ENCODE measurements at places on chromosomes 2 and 18.

DNA sequence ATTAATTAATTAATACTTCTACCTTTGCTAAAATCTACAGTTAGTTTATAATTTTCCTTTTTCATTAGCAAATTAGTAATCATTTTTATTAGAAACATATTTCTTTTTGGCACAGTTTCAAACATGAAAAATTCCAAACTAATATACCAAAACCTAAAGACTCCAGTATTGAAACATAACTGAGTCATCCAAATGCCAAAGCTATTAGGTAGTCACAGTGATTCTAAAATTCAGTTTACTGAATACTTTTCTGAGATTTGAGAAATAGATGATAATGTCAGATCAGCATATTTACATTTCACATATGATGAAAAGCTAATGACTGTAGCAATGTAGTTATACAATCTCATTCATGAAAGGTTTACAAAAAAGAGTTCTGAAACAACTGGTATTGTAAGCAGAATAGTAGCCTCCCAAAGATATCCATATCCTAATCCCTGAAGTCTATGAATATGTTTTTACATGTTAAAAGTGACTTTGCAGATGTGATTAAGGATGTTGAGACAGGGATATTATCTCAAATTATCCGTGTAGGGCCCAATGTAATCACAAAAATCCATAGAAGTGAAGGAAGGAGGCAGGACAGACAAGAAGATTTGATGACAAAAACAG, 680.2 kb upstream of the CHAC2 start:
- peak; percentile 83 for DNase-seq

DNA sequence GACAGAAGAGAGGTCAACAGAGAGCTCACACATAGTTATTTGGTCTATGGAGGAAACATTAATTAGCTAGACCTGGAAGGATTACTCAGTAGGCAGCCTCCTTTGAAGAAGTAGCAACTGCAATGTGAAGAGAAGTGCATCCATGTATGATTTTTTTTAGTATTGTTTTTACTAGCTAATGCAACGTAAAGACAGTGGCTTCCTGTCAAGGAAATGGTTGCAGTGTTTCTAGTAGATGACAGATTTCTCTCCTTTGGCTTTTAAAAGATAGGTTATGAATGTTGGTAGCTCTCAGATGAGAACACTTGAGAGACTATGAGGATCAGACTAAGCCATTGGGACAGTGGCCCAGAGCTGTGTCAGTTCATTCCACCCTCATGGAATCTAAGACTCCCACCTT, 175.8 kb downstream of the AGPS start:
- DNase-seq = no peak

DNA sequence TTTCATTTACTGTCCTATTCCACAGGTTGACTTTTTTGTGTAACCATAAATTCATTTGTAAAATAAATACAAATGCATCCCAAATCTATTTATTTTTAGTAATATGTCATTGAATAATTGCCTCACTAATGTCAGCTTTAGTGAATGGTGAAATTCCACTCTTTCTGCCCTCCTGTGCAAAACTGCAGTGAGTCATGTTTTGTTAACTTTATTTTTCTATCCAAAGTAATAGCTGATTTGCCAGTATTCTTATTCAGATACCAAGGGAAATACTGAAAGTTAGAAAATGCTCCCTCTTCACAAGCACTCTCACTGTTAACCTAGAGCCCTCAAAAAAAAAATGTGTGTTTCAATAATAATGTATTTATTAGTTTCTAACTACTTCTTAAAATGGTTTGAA, 322.8 kb downstream of the RIT2 start:
- no peak for DNase-seq

- peak; percentile 16 for DNase-seq
These were observed 35.2 kb downstream of the UNC50 start for GRCh38 chr2:98643496-98644100.

- no peak for DNase-seq
These were observed at the start of gene GNLY for GRCh38 chr2:85694052-85695025. GNLY (plus strand) TSS chr2:85694358; CDS start chr2:85694419, 61 bp downstream.

DNA sequence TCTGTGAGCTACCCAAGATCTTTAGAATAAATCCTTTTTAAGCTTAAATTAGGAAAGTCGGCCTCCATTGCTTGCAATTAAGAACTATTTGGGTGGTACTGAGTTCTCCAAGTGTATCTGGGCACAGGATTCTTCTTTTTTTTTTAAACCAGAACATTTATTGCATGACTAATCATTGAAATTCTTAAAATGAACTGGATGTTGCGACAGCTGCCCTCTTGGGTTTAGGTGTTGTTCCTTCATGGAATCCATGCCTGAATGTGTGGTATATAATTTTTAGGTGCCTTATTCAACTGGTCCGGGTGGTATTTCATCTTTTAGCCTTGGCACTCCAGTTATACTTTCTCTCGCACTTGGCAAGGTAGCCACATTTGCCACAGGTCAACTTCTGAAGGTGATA, 14.5 kb upstream of the KCNK3 start:
- no peak for DNase-seq

- no peak for DNase-seq
These were observed 531.9 kb downstream of the XIRP2 start for GRCh38 chr2:167420211-167420610.

- DNase-seq = peak; percentile 38
These were observed 39.3 kb upstream of the CREB1 start for GRCh38 chr2:207490441-207490840.

DNA sequence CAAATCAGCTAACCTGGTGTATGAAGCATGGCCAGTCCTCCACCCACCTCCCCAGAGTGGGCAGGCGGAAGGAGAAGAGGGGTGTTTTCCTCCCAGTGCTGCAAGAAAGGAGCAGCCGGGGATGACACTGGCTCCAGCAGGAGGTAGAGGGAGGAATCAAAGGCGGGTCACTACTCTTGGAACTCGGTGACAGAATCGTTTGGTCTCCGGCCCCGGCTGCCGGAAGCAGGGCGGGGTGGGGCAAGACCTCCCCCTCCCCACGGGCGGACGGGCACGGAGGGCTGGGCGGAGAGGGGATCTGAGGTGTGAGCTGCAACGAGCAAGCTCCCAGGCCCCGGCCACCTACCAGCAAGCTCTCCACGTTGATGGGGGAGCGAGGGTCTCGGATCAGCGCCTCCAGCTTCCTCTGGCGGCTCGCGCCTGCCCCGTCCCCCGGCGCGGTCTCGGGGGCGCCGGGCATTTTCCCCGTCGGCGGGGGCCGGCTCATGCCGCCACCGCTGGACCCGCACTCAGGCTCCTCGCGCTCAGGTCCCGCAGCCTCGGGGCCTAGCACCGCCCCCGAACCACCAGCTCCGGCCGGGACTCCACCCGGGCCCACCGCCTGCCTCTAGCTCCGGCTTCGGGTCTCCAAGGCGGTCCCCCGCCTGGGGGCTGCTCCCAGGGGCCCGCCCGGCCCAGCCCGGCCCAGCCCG, 640 bp downstream of the ROCK2 start:
- peak; percentile 20 for DNase-seq

GRCh38 chr2:216768908-216769411, 73.6 kb upstream of the IGFBP5 start:
- DNase-seq = no peak

DNA sequence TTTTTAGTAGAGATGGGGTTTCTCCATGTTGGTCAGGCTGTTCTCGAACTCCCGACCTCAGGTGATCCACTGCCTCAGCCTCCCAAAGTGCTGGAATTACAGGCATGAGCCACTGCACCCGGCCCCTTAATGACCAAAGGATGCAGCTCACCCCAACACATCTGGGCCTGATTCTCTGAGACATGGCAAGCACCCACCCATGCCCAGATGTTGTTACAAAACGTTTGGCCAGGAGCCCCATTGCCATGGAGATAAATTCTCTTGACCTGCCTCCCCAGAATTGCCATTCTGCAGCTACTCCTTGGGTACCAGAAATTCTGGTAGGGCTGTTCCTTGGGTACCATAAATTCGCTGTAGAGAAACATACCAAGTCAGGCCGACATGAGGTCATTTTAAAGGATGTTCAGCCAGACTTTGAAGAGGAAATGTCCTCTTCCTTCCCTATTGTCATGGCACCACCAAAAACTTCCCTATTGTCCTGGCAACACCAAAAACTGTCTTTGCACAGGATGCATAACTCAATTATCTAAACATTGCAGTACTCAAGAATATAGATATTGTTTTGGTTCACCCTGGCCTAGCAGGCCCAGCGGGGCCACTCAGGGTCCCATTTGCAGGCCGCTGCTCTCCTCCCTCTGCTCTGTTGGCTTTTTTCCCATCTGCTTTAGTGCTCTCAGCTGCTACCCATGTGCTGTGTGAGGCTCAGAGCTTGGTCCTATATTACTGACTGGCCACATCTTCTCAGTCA, 160.9 kb upstream of the TTC39C start:
- DNase-seq = no peak

Data from fibroblast of skin of right biceps (primary cell).